ENCODE measurements at places on chromosomes 16 and 17.

DNA sequence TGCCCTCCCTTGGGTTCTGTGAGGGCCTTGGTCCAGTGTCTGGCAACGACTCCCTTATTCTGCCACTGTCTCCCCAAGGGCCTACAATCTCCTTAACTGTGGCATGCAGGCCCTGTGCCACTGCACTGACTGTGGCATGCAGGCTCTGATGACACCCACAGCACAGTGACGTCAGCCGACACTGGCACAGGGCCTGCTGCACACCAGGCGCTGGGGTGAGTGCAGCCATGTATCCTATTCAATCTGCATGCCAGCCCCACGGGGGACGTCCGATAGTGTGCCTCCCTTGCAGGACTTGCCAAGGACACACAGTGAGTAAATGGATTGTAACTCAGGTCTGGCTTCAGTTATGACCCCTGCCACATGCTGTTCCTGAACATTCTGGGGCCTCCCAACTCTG, 39.8 kb upstream of the RASD1 start:
- DNase-seq: no peak

- DNase-seq: no peak
These were observed 30.6 kb downstream of the MYO18A start for GRCh38 chr17:29149431-29150064.

- DNase-seq: no peak
These were observed 3.0 kb downstream of the APPBP2 start for GRCh38 chr17:60522889-60523626.

DNA sequence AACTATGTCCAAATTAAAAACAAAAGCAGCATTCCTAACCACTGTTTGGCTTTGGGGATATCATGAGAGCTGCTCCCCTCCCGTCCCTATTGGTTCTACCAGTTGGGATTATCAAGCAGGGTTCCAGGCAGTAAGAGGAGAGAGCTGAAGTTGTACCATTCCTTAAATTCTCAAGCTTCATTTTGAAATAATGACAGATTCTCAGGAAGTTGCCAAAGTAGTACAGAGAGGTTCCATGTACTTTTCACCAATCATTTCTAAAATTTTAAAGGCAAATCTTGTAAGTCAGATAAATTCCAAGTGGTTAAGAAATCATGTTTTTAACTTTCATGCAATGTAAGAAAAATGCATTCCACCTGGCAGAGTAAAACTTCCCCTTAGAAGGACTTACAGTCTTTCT, 36.9 kb downstream of the TEX2 start:
- DNase-seq: no peak

DNA sequence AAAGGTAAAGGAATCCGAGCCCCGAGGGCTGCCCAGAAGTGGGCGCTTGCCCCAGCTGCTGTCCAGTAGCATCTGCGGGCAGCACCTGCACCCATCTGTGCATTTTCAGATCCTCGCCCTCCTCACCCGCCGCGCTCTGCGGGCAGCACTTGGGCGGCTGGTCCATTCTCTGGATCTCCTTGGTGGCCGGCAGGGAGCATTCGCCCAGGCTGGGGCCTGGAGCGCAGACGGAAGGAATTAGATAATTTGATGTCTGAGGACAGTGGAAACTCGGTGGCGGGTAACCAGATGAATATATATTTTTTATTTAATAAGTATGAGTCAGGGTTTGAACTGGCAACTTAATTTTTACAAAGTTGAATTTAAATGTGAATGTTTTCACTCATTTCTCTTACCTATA, 88.5 kb downstream of the NPIPB11 start:
- no peak for DNase-seq

GRCh38 chr17:66764506-66764905, 70.4 kb upstream of the CACNG5 start:
- DNase-seq: no peak

DNA sequence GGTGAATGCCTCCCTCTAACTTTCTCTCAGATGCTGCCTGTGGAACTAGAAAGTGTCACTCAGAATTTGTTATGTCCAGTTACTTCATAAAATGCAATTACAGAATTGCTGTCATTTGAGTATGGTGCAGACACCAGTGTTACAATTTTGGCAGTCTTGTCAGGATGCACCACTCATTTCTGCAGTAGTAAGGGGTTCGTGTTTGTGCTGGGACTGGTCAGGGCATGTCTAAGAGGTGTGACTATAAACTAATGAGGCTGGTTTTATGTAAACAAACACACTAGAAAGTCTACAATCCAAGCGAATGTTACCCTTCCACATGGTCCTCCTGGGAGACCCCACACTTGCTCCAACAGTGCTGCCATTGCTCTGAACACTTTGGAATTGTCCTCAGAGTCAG, 206.2 kb downstream of the ANKFN1 start:
- no peak for DNase-seq
